ENCODE measurements at places on chromosomes 5 and 9.

DNA sequence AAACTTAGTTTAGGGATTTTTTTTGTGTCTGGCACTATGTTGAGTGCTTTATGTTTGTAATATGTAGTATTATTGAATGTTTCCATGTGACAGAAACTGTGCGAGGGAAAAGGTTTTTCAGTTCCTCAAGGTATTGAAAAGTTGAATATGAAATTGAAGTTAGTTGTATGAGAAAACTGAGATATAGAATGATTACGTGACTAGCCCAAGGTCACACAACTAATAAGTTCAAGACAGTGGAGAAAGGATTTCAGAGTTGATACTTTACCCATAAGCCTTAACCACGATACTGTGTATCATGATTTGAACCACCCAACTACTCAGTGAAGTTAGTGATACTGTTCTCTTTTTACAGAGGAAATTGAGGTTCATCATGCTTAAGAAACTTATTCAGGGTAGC, 5.7 kb downstream of the NIPBL start:
- no peak for DNase-seq

DNA sequence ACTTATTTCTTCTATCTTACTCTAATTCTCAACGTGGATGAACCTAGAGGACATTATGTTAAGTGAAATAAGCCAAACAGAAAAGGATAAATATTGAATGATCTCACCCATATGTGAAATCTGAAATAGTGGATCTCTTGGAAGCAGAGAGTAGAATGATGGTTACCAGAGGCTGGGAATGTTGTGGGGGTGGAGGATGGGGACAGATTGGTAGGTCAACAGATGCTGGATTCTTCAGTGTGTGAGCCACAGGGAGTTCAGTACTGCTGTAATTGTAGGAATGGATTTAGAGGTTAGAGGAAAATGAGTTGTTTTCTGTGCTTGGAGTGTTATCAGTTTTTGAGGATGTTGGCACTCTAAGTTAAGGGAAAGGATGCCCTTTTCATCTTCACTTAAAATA, 190.6 kb downstream of the FBXL7 start:
- no peak for DNase-seq

- DNase-seq, result no peak
These were observed 273 bp upstream of the SUB1 start for GRCh38 chr5:32585122-32585445.

DNA sequence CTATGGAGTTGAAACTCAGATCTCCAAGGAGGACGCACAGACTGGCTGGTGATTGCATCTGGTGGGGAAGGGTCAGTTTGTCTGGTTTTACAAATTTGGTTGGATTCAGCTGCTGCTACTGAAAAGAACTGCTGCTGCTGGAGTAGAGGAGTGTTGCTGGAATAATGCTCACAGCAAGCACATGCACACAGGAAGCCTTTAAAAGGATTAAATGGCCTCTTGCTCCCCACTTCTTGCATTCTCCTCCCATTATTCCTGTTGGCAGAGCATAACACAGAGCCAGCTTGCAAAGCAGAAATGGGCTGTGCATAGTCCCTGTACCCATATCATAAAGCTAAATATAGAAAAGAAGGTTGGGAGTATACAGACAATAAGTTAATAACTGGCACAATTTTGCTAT, 16.6 kb downstream of the ZNF474 start:
- no peak for DNase-seq

DNA sequence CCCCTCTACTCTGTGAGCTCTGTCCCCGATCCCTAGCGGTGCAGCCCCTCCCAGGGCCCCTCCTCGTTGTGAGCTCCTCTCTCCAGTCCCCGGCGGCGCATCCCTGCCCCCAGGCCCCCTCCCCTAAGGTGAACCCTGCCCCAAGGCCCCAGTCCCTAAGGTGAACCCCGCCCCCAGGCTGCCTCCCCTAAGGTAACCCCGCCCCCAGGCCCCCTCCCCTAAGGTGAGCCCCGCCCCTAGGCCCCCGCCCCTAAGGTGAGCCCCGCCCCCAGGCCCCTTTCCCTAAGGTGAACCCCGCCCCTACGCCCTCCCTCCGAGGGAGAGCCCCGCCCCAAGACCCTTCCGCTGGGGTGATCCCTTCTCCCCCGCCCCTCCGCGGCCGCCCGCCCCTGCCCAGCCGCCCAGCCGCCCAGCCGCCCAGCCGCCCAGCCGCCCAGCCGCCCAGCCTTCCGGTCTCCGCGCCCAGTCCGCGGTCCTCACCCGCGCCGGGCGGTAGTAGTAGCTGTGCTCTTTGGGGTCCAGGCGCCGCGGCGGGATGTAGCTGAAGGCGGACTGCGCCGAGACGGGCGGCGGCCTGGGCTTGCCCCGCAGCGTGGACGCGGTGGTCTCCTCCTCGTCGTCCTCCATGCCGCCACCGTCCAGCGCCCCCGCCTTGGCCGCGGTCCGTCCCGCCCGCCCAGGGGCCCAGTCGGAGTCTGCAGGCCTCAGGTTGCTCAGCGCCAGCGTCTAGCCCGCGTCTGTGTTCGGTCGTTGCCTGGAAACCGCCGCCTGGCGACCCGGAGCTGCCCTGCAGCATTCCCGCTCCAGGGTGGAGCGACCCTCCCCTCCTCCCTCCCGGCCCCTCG, at the start of gene CFAP90:
Gene CFAP90, minus strand, starts transcription at position 739 of the 845 bp plus-strand sequence. Its CDS starts 112 bp downstream, at position 627.
- peak; percentile 48 for DNase-seq

- no peak for DNase-seq
These were observed 6.4 kb upstream of the CTSV start for GRCh38 chr9:97045300-97045699.

- no peak for DNase-seq
These were observed 360.6 kb downstream of the PLK2 start for GRCh38 chr5:58099257-58099656.

- DNase-seq, result peak; percentile 10
These were observed 10.2 kb downstream of the EXOC3 start for GRCh38 chr5:452978-453710.

GRCh38 chr5:78953092-78953800, 31.9 kb downstream of the ARSB start:
- no peak for DNase-seq

GRCh38 chr9:90972057-90972456, 170.4 kb downstream of the SYK start:
- no peak for DNase-seq

- no peak for DNase-seq
These were observed 16.8 kb upstream of the HK3 start for GRCh38 chr5:176915906-176916305.

DNA sequence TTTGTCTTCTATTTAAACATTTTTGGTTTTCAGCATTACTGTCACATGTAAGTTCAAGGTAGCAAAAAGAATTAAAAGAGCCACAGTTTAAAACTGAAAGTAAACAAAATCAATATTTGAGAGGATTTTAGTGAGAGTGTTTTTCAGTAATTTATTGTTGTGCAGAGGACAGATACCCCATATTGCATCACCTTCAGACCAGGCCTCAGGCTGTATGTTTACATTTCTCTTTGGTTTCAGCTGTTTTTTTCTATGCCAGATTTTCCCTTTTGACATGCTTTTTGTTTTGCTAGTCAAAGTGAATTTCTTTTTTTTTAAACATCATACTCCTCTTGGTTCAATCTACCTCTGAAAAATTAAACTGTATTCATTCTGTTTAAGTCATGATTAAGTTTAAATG, 47.2 kb downstream of the MAST4 start:
- no peak for DNase-seq

DNA sequence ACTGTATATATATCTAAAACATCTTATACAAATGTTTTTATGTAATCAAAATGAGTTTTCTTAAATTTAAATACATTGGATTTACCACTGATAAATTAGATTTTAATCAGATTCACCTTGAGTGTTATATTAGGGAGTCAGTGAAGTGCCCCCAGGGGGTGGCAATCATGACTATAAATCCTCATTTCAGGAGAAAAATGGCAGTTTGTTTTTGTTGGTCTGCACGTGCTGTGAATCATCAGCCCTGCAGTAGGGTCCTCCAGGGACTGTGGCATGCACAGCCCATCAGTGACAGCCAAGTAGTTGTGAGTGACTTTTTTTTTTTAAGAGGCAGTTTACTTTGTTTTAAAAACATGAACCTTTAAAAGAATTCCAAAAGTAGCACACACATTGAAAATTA, 65.2 kb downstream of the ZSWIM6 start:
- no peak for DNase-seq

DNA sequence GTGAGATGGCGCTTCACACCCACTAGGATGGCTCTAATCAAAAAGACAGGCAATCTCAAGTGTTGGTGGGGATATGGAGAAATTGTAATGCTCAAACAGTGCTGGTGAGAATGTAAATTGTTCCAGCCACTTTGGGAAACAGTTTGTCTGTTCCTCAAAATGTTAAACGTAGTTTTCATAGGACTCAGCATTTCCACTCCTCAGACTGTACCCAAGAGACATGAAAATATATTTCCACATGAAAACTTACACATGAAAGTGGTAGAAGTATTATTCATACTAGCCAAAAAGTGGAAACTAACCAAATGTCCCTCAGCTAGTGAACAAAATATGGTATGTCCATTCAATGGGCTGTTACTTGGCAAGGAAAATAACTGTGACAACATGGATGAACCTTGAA, 107.7 kb upstream of the CTSL start:
- DNase-seq, result no peak

DNA sequence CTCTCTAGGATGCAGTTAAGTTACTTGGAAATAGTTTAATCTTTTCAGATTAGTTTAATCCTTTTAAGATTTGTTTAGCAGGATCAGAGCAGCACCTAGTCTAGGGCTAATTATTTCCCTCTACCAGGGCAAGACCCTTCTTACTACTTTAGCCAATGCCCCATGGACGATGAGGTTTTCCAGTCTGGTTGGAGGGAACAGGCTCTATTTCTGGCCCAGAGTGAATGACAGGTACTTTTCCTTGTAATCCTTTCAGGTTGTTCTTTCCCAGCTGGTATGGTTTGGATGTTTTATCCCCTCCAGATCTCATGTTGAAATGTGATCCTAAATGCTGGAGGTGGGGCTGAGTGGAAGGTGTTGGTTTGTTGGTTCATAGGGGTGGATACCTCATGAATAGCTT, 27.2 kb downstream of the PTTG1 start:
- DNase-seq, result no peak

- DNase-seq, result no peak
These were observed 50.1 kb downstream of the ST8SIA4 start for GRCh38 chr5:100852988-100853449.

- no peak for DNase-seq
These were observed 148.8 kb downstream of the CCDC192 start for GRCh38 chr5:127851964-127852363.

DNA sequence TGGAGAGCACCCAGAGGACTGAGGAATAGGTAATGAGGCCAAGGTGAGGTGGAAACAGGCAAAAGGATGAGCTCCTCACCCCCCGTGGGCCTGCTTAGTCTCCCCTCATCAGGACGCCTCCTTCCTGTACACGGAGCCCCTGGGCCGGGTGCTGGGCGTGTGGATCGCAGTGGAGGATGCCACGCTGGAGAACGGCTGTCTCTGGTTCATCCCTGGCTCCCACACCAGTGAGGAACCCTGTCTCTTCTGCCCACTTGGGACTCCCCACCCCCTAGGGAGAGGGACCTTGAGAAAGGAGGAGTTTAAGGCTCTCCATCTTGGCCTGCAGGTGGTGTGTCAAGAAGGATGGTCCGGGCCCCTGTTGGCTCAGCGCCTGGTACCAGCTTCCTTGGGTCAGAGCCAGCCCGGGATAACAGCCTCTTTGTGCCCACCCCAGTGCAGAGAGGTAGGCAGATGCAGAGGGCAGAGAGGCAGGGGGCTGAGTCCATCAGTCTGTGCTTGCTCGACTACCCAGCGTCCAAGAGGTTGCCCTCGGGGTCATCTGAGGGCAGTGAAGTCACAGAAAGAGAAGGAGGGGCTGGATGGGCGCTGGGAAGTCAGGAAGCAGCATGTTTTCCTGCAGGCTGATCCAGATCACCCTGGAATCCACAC, 7.0 kb downstream of the DOLK start:
- no peak for DNase-seq

GRCh38 chr9:125887172-125887571, 140.0 kb downstream of the PBX3 start:
- DNase-seq, result no peak

DNA sequence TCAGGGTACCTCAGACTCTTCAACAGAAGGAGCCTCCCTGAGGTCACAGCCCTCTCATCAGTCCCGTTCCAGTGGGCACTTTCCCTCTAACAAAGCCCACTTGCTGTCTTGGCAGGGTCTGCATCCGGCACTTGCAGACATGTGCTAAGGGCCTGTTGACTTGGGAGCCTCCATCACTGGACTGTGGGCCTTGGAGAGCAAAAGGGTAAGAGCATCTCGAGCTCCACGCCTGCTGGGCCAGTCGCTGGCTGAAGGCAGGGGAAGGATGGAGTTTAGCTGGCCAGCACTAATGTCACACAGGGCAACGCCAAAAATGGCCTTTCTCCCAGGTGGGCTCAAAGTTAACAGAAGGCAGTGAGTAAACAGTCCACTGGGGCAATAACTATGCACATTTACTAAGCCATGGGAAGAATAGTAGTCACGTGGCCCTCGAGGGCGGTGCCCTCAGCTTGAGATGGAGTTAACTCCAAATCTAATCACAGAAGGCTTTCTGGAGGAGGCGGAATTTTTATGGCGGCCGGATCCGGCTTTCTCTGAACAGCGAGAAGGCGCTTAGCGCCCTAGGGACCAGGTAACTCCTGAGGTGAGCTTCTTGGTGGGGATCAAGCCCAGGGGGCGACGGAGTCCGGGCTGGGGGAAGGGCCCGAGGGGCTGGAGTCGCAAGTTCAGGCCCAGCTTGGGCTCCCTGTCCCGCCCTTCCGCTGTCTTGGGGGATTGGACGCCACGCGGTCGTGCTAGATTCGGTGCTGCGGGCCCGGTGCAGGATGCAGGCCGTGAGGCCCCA, 2.0 kb upstream of the NSD1 start:
- no peak for DNase-seq

DNA sequence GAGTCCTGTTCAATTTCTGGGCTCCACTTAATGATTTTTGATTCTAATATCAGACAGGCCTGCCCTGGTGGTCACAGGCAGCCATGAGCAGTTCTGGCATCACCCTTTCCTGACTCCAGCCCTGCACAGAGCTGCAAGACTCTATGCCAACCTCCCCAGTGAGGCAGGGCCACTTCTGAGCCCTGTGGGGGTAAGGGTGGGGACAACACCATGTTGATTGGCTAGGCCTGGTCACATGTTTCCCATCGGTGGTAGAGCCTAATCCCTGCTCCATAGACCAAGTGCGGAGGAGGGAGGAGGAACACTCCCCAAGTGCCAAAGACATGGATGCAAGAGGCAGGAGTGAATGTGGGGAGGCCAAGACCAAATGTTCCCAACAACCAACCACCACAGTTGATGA, 134.6 kb downstream of the PHF2 start:
- no peak for DNase-seq

DNA sequence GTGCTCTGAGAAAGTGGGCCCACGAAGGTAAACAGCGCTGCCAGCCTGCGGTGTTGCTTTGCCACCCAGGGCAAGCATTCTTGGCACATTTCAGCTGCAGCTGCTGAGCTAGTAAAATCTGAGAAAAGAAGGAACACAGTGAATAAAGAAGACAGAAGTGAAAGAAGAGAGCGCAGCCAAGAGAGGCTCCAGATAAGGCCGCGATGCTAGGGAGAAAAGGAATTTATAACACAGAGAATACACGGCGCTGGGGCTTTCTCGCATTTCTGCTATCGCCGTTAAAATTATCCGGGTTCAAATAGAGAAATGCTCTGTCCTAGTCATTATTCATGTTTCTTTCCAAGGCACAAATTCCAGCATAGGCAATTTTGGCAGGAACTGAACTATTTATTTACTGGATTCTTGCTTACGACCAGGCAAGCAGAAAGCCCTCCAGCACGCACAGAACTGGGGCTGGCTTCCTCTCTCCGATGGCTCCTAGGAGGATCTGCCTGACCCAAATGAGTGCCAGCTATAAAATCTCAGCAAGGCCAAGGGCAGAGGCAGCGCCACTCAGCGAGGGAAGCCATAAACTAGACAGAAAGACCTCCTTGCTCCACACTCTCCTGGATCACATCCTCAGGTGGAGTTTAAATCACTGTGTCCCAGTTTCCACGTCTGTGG, 111.2 kb downstream of the ATPSCKMT start:
- no peak for DNase-seq
